ENCODE measurements at places on chromosomes 2 and 18. TPM values are rescaled to one million over a fixed set of nuclear protein-coding genes. Genes with fewer than 3 reads are reported as not detected.

GRCh38 chr18:46652372-46652771, 4.6 kb downstream of the LOXHD1 start:
- no peak for DNase-seq

DNA sequence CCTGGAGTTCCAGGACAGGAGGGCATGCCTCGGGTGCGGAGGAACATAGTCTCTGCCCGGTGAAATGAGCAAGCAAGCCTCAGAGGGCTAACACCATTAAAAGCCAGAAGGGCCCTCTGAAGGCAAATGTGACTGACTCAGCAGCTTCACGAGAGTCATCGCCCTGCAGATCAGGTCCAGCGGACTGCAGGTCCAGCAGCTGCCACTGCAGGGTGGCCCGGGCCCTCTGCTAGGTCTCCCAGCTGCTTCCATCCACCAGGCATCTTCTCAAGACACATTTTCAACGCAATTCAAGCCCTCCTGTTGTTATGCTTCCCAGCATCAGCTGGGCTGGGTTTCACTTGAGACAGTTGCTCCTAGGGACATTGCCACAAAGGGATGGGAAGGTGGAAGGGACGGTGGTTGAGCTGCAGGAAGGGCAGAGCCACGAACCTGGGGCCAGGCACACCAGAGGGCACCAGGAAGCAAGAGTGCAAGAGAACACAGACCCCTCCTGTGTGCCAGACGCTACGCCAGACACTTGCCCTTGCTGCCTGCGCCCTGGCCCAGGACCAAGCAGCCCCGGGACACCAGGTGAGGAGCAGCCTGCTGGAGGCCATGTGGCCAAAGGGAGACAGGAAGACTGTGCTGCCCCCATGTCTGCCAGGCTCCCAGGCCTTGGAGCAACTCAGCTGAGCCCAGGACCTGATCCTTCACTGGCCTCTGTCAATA, 173.0 kb downstream of the HDAC4 start:
- peak; percentile 69 for DNase-seq

DNA sequence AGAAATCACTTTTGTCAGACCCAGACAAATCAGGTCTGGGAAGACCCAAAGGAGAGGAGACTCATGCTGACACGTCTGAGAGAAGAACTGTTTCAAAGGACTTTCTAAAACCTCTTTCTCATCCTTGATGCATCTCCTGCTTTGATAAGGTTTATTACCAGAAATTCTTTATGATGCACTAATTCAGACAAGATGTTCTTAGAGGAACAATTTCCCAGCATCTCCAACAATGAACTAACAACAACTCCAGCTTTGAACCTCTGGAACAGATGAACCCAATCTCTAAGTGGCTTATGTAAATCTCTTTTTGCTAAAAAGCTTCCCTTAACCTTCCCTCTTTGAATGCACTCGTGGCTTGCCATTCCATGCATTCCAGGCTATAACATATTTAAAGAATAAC, 15.9 kb upstream of the SERPINB11 start:
- DNase-seq: no peak

DNA sequence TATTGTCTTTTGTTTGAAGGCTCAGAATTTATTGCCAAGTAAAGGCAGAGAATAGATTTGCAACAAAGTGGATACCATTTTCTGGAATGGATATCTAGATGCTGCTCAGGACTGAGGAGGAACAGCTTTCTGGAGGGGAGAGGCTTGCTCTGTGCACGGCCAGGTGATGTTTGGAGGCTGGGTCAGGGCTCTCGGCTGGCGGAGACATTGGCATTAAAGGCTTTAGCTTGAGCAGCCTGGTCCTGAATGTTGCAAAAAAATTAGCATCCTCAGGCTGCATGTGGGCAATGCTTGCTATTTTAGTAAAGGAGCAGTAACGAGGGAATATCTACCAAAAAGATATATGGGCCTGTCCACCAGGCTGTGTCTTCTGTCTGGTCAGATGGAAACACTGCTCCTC, 20.4 kb downstream of the RNF144A start:
- DNase-seq: no peak

The GRB14 gene
- 20.2 TPM for total RNA-seq

The RAB6D gene
- total RNA-seq: not detected

The LYG2 gene
- total RNA-seq: not detected

The TMEM185B gene
- 27.1 TPM for total RNA-seq

Data from lung (tissue), 17 donors.